ENCODE measurements at places on chromosomes 1 and 21.

DNA sequence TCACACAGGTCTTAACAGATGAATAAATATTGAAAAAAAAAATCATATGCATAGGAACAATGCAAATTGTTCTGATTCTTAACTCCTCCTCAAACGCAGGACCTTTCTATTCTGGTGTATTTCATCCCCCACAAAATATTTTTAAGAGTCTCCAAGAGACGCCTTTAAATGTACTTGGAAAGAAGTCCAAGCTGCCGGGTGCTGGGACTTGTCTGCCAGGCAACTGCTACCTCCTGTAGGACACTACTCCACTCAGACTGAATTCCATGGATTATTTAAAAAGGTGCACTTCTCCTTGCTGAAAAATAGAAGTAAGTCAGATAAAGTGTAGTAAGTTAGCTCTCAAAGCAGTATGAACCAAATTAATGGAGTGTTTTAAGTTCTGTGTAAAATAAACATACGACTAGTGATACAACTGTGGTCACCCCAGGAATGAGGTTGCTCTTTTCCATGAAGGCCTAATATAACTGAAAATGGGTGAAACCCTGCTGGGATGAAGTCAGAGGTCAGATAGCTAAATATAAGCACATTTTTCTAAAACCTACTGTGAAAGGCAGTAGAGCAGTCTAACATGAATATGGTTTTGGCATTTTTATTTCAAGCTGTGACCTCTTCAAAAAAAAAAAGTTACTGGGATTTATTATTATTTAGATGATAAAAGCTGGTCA, 189.2 kb upstream of the PBX1 start:
- no peak for DNase-seq

DNA sequence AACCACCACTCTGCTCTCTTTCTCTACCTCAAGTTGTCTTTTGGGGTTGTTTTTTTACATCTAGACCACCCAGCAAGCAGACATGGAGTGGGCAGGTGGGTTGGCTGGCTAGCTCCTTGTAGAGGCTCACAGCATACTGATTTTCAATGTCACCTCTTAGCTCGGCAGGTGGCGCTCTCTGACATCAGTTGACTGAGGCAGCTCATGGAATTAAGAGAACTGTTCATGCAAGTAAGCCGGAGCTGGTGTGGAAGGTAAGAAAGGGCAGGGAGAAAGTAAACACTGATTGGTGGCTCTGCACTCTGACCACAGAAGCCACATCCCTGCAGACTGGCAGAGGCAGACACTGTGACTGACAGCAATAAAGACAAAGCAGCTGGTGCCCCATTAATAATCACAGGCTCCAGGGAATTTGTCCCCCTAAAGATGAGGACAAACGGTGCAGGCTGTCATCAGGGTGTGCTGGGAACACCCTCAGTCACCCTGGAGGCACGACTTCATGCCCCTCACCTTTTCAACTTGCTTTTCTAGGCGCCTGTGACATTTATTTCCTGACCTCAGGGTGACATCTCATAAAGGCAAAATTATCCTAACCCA, 226.8 kb downstream of the LMX1A start:
- DNase-seq, result peak; percentile 20

DNA sequence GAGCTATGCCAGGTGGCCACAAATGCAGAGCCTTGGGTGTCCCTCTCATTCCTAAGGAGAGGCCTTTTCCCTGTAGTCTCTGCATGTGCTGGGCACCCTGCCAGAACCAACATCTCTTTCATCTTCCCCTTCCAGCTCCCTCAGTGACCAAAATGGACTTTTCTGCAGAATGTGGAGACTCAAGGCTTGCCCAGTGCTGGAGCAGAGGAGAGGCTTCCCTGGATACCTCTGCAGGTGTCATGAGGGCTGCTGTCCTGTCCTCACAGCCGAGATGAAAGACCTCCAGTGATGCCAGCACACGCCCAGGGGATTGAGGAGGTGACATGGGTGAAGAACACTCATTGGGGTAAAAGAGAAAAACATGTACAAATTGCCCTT, 347.0 kb upstream of the AJAP1 start:
- no peak for DNase-seq

GRCh38 chr1:31674626-31675025, 29.2 kb downstream of the COL16A1 start:
- DNase-seq, result no peak

DNA sequence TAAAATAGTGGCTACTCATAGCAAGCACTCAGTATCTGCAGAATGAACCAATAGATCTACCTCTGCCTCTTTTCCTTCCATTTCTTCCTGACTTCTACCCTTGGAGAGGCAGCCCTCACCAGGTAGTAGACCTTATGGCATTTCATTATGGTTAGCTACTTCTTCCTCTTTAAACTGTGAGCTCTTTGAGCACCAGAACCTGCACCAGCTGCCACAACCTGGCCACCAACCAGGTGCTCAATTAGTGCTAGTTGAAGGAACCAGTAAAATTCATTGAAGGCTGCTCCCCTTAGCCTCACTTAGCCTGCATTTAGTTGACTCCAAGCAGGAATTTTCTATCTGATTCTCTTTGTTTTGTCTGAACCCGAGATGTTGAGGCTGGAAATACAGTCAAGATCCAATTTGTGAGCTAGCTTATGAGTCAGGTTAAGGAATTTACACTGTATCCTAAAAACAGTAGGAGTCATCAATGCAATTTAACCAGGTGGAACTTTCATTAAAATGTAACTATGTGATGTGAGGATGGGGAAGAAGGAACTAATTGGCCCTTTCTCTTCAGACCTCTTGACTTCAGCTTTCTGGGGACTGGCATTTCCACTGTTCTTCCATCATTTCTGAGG, 81.5 kb upstream of the UBE2U start:
- DNase-seq, result no peak

DNA sequence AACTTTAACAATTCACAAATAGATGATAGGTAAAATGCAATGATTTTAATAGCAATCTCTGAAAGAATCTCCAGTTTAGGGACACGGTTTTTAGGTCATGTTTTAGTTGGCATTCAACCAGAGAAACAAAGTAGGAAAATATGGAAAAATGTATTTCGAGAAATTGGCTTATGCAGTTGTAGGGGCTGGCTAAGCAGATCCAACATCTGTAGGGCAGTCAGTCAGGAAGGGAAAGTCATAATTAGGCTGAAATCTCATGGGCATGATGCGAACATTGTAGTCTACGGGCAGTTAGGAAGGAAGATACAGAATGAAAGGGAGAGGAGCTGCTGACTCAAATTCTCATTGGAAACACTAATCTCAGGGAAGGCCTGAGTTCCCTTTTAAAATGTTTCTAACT, 1276.0 kb upstream of the ADGRL4 start:
- no peak for DNase-seq

DNA sequence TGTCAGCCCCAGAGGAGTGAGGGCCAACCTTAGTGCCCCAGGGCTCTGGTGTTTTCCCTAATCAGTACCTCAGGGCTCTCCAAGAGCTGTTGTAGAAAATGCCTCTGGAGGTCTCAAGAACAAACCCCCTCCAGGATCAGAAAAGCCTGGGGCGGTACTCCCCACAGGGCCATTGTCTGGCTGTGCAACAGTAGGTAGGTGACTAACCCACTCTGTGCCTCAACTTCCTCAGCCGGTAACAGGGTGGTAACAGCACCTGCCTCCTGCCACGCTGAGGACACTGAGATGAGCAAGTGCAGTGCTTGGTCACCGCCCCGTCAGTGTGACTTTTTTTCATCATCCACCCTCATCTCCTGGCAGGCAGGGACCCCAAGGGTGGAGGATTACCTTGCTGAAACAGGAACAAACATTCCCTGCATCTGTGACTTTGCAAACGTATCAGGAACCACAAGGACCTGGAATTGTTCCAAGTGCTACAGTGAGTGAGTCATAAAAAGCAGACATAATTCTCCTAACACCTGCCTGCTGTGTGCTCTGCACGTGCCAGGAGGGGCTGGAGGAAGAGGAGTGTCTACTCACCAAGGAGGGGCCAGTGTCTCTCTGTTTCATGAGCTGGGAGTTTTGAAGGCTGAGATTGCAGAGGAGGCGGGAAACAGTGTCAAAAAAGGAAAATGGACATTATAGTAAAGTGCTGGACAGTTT, 440.8 kb downstream of the NPHP4 start:
- no peak for DNase-seq

- DNase-seq, result no peak
Measured at GRCh38 chr1:23473037-23473800, 10.8 kb downstream of the ASAP3 start.

Measured in stimulated activated CD4-positive, alpha-beta T cell treated with anti-CD3 and anti-CD28 coated beads, Interleukin-4, amount 100 ng/mL, for 48 hours (primary cell).